IPS-NIHi11 (cell line): ENCODE measurements at places on chromosomes 12 and 14.

- DNase-seq: peak; percentile 28
Measured at GRCh38 chr12:6792522-6793201, 3.3 kb downstream of the CD4 start.

GRCh38 chr12:91763654-91764370, 381.8 kb downstream of the BTG1 start:
- DNase-seq: no peak

GRCh38 chr12:128856035-128856790, 2.9 kb downstream of the GLT1D1 start:
- no peak for DNase-seq

GRCh38 chr14:23636317-23637211, at the start of gene DHRS2:
DHRS2 (plus strand) TSS chr14:23636364; CDS start chr14:23638865, 2,501 bp downstream.
- DNase-seq: no peak

DNA sequence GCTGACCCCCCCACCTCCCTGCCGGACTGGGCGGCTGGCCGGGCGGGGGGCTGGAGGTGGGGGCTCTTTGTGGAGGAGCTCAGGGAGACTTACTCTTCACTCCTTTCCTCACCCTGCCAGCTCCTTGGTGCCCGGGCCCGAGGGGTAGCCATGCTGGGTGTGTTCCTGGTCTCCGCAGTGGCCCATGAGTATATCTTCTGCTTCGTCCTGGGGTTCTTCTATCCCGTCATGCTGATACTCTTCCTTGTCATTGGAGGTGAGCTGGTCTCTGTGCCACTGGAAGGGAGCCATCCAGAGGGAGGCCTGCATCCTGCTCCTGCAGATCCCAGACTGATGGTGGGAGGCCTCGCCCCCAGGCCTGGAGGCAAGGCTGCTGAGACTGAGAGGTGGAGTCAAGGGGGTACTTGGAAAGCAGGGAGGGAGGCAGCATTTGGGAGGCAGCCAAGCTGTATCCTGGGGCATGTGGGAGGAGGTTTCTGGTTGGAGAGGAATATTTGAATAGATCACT, 19.7 kb downstream of the SOAT2 start:
- DNase-seq: peak; percentile 8

GRCh38 chr12:1606021-1606622, 11.7 kb upstream of the FBXL14 start:
- peak; percentile 66 for DNase-seq

DNA sequence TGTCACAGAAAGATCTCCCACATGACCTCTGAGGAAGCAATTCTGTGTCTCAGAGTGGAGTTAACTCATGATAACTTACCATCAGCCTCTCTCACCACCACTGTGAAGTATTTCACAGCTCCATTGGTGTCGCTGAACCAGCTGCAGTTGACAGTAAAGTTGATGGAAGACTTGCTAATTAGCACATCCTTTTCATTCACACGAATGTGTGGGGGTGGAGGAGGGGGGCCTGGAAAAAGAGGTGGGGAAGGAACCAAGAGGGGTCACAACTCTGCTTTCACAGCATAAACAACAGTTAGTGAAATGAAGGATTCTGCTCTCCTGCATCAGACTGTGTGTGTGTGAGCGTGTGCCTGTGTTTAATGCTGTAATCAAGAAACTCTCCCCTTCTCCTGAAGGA, 82.1 kb downstream of the PTPRB start:
- no peak for DNase-seq

DNA sequence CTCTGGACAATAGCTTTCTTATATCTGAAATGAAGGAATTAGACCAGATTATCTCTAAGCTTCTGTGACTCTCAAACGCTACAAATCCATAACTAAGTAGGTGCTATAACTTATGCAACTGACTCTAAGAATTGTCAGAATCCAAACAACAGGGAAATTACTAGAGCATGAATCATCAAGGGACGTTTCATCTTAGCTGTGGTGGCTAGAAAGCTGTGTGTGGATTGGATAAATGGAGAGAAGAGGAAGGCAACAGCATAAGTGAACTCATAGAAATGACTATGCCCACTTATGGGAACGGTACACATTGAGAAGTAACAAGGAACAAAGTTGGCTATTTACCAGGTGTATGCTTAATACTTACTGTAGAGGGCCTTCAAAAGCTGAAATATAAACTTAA, 96.0 kb upstream of the NEDD1 start:
- no peak for DNase-seq

- no peak for DNase-seq
Measured at GRCh38 chr12:76421046-76421445, 72.8 kb upstream of the BBS10 start.

DNA sequence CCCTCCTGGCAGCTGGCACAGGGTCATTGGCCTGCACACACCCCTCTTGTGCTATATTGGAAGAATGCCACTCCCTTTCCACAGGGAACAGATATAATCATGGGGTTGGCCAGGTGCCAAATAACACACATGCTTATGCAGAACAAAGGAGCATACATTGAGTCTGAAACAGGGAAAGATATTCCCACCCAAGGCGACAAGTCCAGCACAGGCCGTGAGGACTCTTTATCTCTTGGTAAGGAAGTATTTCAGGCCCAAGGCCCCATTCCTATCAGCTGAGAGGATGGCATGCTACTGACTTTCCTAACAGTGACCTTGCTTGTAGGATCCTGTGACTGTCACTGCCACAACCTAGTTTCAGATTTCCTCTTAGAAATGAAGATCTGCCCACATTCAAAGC, 59.0 kb upstream of the STXBP6 start:
- DNase-seq: no peak

- DNase-seq: peak; percentile 31
Measured at GRCh38 chr12:40152783-40153383, 47.0 kb upstream of the SLC2A13 start.

DNA sequence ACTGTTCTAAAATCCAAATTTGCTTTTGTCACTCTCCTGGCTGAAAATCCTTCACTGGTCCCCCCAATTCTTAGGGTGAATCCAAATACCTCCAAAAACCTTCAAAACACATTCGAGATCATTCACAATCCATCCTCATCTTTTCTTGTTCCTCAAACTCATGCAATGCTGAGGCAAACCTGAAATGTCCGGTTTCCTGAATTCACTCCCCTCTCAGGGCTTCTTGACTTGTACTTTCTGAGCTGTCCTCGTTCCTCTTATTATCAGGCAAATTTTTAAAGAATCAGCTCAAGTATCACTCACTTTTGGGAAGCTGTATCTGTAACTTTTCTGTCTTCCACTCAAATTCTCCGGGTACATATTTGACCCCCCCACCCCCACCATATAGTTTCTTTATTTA, 84.9 kb upstream of the DUSP6 start:
- no peak for DNase-seq

- DNase-seq: no peak
Measured at GRCh38 chr14:90273532-90273931, 17.2 kb downstream of the PSMC1 start.

DNA sequence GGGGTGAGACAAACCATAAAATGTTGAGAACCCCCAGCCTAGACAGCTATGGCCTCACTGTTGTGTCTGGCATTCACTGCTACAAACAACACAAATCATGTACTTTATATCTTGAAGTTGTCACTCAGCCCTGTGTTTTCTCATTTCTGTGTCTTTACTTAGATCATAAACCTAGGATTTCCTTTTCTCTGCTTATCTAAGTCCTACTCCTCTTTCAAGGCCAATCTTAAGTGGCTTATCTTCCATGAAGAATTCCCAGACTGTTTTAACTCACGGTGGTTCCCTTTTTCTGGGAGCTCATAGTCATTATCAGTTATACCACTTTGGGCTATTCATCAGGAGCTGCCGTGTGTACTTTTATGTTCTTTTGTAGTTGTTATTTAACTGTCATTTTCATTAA, 42.1 kb downstream of the FLRT2 start:
- no peak for DNase-seq

- no peak for DNase-seq
Measured at GRCh38 chr12:65922077-65922476, 97.8 kb downstream of the HMGA2 start.
